ENCODE measurements at places on chromosomes 16 and 17. TPM values are rescaled to one million over a fixed set of nuclear protein-coding genes. Genes with fewer than 3 reads are reported as not detected.

CHD3 gene
- 133 TPM for total RNA-seq

ZG16B gene
- total RNA-seq: 8.5 TPM

TLCD1 gene
- 5.2 TPM for total RNA-seq

RCVRN gene
- total RNA-seq: not detected

CD68 gene
- total RNA-seq: 10.3 TPM

P2RX1 gene
- total RNA-seq: 2.3 TPM

OR3A3 gene
- not detected for total RNA-seq

CMTM1 gene
- total RNA-seq: 10.1 TPM

CRYBA1 gene
- total RNA-seq: not detected

ETV4 gene
- total RNA-seq: 2.1 TPM

TNFRSF17 gene
- total RNA-seq: not detected

NOTUM gene
- total RNA-seq: 0.76 TPM

DNA sequence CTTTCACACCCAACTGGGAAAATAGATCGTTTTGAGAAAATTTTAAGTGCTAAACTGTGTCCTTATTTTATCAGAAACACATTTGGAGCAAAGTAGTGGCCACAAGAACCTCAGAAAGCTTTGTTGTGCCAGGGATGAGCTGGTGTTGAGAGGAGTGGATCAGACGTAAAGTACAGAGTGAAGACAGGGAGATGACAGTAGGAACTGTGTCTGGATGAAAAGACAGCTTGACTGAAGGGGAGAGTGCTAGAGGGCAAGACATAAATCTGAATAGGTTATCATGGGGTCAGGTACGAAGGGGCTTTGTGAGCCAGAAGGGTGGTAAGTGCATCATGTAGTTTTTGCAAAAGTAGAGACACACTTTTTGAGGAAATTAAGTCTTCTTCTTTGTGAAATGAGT is 39.3 kb upstream of the CARMIL2 start:
- H3K4me1 ChIP-seq: peaks cover 22% of the 10 kb centered on the region
- no peaks in the 10 kb centered on the region for H3K36me3 ChIP-seq
- H3K27ac ChIP-seq: peak overlapping the region; percentile 64
- no peak for DNase-seq

DNA sequence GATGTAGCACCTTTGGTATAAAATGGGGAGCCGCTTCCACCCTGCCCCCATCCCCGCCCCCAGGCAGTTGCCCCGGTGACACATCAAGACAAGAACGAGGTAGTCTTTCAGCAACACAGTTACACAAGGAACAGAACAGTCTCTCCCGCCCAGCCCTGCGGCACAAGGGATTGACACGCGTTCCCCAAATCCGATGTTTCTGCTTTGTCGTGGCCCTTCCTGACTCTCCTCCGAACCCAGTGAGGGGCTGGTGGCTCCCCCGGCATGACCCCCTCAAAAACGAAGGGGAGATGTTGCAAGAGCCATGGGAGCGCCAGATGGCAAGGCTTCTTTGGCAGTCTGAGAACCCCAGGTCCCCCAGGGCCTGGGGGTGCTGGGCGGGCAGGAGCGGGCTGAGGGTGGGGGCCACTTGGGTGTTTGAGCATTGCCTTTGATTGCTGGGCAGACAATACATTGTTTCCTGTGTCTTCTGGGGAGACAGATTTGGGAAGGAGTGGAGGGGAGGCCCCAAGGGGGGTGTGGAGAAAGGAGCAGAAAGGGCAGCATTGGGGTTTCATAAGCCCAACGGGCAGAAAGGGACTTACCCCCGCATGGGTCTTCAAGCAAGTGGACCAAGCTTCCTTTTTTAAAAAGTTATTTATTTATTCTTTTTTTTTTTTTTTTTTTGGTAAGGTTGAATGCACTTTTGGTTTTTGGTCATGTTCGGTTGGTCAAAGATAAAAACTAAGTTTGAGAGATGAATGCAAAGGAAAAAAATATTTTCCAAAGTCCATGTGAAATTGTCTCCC is 16.6 kb downstream of the COL1A1 start:
- H3K36me3 ChIP-seq: no peaks in the 10 kb centered on the region
- DNase-seq: no peak
- peaks cover 16% of the 10 kb centered on the region for H3K4me1 ChIP-seq
- no peak overlapping the region for H3K4me3 ChIP-seq
- no peaks in the 10 kb centered on the region for H3K27me3 ChIP-seq

DNA sequence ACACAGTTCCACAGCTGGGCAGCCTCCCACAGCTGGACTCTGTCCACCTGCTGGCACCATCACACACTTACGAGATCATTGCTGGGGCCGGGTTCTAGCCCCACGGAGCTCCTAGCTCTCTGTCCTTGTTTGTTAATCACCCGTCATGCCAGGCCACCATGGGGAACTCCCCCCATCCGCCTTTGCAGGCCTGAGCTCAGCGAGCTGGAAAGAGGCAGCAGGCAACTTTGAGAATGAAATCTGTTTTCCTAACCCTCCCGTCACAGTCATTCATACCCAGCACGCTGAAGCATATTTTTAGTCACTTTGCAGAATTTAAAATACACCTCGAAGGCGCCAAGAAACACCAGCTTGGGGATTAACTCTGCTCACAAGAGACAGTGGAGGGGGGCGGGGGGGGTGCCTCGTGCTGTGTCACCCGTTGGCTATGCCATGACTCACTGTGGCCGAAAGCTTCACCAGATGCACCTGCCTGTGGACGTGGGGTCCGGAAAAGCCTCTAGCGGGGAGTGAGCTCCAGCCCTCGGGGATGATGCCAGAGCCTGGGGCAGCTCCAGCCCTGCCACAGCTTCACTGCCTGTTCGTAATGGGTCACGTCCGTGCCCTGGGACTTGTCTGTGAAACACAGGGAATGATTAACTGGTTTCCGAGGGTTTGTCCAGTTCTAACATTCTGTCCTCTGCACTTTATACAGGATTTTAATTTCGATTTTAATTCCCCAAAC is 1.4 kb upstream of the SPNS2 start:
- no peak overlapping the region for H3K27ac ChIP-seq
- no peak overlapping the region for H3K4me3 ChIP-seq
- peaks cover 22% of the 10 kb centered on the region for H3K4me1 ChIP-seq
- DNase-seq: no peak
- H3K27me3 ChIP-seq: peaks cover 34% of the 10 kb centered on the region

GRCh38 chr16:82157534-82157812 is 12.6 kb downstream of the MPHOSPH6 start:
- no peak for DNase-seq
- no peak overlapping the region for H3K4me3 ChIP-seq
- peaks cover 18% of the 10 kb centered on the region for H3K4me1 ChIP-seq
- no peaks in the 10 kb centered on the region for H3K27me3 ChIP-seq
- H3K36me3 ChIP-seq: peaks cover 22% of the 10 kb centered on the region

DNA sequence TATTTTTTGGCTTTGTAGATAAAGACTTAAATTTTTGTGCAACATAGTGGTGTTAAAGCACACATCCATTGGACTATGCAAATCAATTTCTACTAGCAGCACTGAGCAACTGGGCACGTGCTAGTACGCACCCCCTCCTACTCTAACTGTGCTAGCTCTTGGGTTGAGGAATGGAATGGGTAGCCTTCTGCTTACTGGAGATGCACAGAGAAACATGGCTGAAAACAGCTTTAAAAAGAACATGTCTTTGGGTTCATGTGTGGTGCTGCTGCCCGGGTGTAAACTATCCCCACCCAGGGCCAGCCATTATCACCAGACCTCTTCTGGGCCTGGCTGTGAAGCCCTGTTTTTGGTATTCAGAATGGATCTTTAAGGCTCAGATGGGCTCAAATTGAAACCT is 7.3 kb downstream of the ESRP2 start:
- DNase-seq: no peak
- peaks cover 36% of the 10 kb centered on the region for H3K4me1 ChIP-seq
- H3K27me3 ChIP-seq: no peaks in the 10 kb centered on the region
- peak overlapping the region; percentile 64 for H3K27ac ChIP-seq
- H3K4me3 ChIP-seq: no peak overlapping the region
- no peaks in the 10 kb centered on the region for H3K36me3 ChIP-seq

DNA sequence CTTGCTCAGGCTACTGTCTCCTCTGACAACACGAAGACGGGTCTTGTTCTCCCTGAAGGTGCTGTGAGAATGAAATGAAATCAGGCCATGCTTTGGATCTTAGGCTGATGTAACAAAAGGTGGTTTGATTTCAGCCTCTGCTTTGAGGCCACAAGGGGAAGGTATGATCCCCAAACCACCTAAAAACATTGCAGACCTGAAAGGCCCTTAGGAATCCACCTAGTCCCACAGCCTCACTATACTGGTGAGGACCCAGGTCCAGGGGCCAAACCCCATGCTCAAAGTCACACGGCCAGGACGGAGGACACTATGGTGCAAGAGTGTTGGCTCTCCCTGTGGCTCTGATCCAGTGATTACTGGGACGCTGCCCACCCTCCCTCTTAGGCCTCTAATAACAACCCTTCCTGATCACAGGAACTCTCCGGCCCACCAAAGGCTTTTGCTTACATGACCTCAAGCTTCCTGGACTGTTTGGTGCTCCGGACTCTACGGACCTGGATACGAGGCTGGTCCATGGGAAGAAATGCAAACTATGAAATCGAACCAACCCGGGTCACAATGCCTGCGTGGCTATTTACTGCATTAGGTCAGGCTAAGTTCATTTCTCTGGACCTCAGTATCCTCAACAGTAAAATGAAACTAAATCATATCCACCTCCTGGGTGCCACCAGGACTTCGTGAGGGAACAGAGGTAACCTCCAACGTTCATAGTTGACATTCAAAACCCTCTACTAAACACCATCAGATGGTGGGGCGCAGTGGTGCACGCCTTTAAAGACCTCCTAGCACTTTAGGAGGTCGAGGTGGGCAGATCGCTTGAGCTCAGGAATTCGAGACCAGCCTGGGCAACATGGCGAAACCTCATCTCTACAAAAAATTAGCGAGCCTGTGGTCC is 1.5 kb downstream of the TRIM25 start:
- peak overlapping the region; percentile 92 for H3K4me3 ChIP-seq
- no peaks in the 10 kb centered on the region for H3K27me3 ChIP-seq
- peaks cover 47% of the 10 kb centered on the region for H3K36me3 ChIP-seq

DNA sequence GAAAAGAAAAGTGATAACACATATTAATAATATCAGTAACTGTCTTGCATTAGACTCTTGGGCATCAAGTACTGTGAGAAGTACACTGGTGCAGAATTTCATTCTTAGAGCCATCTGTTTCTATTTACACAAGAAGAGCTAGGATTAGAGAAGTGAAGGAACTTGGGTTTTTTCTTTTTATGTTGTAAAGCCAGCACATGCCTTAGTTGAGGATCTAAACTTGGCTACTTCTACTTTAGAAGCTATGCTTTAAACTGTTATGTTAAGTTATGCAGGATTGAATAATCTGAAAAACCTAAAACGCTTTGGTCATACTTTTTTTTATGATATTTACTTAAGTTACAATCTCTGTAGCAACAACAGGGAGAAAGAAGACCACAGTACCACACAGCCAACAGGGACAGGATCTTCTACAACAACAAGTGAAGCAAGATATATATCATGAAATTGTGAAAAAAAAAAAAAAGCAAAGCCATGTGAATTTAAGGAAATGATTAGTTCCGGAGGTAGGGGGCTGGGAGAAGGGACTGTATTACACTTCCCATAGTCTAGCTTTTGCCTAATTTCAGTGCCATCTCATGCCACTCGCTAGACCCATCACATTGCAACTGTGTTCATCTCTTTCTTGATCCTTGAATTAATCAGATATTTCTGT is 305.1 kb upstream of the GOT2 start:
- no peaks in the 10 kb centered on the region for H3K27me3 ChIP-seq
- H3K4me3 ChIP-seq: no peak overlapping the region
- H3K36me3 ChIP-seq: no peaks in the 10 kb centered on the region
- H3K4me1 ChIP-seq: no peaks in the 10 kb centered on the region
- no peak overlapping the region for H3K27ac ChIP-seq
- DNase-seq: no peak

DNA sequence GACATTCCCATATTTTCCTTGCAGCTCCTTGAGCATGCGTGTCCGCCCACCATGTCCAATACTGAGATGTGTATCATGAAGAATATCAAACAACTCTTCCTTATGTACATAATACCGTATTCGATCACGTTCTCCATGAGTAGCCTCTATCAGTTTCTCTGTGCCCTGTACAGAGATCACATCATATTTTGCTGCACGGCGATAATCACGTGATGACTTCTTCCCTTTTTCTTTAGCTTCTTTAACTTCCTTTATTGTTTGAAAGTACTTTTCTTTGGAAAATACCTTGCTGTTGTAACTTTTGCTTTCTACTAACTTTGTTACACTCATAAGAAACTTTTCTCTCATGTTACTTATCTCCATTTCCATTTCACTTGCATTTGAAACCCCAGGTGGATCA is 6.6 kb downstream of the KRABD2 start:
- peaks cover 6% of the 10 kb centered on the region for H3K36me3 ChIP-seq
- H3K4me3 ChIP-seq: no peak overlapping the region
- H3K27ac ChIP-seq: peak overlapping the region; percentile 81
- no peaks in the 10 kb centered on the region for H3K4me1 ChIP-seq
- no peaks in the 10 kb centered on the region for H3K27me3 ChIP-seq

GRCh38 chr16:9614389-9614788 is 522.9 kb downstream of the HAPSTR1 start:
- H3K4me1 ChIP-seq: no peaks in the 10 kb centered on the region
- H3K27me3 ChIP-seq: no peaks in the 10 kb centered on the region
- H3K36me3 ChIP-seq: no peaks in the 10 kb centered on the region
- DNase-seq: no peak
- no peak overlapping the region for H3K27ac ChIP-seq

GRCh38 chr17:65509032-65509431 is 52.4 kb downstream of the AXIN2 start:
- no peak overlapping the region for H3K4me3 ChIP-seq
- no peaks in the 10 kb centered on the region for H3K27me3 ChIP-seq
- H3K36me3 ChIP-seq: peaks cover 3% of the 10 kb centered on the region
- no peak overlapping the region for H3K27ac ChIP-seq
- H3K4me1 ChIP-seq: peaks cover 3% of the 10 kb centered on the region

- no peak overlapping the region for H3K4me3 ChIP-seq
- no peaks in the 10 kb centered on the region for H3K27me3 ChIP-seq
- no peak for DNase-seq
- no peaks in the 10 kb centered on the region for H3K36me3 ChIP-seq
These were observed 61.6 kb downstream of the SKAP1 start for GRCh38 chr17:48368352-48368908.

DNA sequence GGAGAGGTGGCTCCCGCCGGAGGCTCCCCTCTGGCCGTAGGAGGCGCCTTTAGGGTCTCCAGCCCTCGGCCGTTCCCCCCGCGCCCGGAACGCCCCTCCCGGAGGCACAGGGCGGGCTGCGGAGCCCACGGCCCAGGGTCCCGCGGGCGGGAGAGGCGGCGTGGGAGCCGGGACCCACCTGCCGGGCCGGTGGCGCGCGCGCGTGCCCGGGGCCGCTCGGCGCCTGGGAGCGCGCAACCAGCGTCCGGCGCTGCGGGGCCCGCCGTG is at the start of gene MIF4GD:
MIF4GD (minus strand) TSS at position 266 of the 267 bp plus-strand sequence. CDS start 1,036 bp downstream, outside the sequence.
- no peaks in the 10 kb centered on the region for H3K36me3 ChIP-seq
- H3K27me3 ChIP-seq: no peaks in the 10 kb centered on the region
- peak within 1 kb of the TSS; percentile 89 for H3K4me3 ChIP-seq

- no peaks in the 10 kb centered on the region for H3K27me3 ChIP-seq
- H3K4me3 ChIP-seq: no peak overlapping the region
- H3K4me1 ChIP-seq: peaks cover 11% of the 10 kb centered on the region
- H3K27ac ChIP-seq: no peak overlapping the region
- no peak for DNase-seq
These were observed 255.5 kb downstream of the XYLT1 start for GRCh38 chr16:17215306-17215705.
